ENCODE measurements at places on chromosomes 11 and 22.

GRCh38 chr11:61569701-61570100, 11.2 kb downstream of the SYT7 start:
- DNase-seq: no peak

- peak; percentile 50 for DNase-seq
Observed at GRCh38 chr22:40348025-40348658, 1.8 kb downstream of the ADSL start.

DNA sequence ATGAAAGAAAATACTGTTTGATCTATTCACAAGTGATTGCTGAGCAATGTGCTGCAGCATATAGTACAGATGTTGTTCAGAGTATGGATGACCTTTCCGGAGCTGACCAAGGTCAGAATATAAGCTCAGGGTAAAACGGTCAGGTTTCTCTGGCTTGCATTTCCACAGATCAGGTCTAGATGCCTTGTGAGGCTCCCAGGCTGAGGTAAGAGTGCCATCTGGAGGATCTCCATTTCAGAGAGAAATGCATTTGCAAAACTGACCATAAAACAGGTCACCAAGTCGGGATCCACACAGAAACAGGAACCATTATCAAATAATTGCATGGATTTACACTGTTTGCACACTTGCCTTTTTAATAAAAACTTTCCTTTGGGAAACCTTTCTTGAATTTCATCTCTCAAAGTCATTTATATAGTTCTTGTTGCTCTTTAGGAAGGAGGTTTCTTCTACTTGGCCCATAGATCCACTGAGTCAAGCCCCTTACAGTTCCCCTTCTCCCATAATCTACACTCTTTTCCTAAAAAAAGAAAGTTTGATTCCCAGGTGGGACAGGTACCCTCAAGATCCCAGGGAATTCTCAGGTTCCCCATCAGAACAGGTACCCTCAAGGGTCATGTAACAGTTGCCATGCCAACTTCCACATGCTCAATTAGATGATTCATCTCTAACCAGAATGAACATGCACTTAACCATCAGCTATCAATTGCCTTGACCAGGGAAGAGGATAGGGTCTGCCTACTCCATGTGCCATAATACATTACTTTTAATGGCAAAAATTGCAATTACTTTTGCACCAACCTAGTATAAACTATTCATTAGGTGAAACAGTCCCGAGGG, 25.0 kb upstream of the TMPRSS5 start:
- no peak for DNase-seq

- DNase-seq: peak; percentile 99
Observed at GRCh38 chr11:126211236-126212088, at the start of the genes FAM118B and RPUSD4. Gene FAM118B, plus strand, starts transcription at chr11:126211782. Its CDS starts 23,220 bp downstream, at chr11:126235002. Gene RPUSD4, minus strand, starts transcription at chr11:126211650. Its CDS starts 12 bp downstream, at chr11:126211638.

DNA sequence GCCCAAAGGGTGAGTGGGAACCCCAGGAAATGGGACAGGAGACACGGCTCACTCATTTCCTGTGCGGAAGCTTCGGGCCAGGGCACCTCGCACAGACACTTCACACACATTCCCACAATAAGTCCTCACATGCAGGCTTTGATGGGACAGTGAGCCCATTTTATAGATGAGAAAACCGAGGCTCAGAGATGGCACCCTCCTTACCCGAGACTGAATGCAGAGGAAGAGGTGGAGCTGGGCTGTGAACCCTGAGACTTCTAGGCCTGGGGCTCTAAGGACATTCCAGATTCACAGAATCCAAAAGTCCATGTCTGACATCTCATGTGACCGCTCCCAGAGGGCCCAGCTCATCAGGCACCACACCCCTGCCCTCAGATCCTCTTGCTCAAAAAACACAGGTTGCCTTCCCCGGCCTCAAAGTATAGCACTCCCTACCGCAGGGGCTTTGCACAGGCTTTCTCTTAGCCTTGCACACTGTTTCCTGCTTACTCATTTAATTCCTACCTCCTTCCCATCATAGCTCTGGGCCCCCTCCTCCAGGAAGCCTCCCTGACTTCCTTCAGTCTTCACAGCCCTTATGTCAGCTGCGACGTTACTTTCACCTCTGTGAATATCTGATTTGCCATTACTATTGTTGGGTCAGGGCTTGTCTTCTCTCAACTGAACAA, 57.1 kb upstream of the TCF20 start:
- DNase-seq: no peak

DNA sequence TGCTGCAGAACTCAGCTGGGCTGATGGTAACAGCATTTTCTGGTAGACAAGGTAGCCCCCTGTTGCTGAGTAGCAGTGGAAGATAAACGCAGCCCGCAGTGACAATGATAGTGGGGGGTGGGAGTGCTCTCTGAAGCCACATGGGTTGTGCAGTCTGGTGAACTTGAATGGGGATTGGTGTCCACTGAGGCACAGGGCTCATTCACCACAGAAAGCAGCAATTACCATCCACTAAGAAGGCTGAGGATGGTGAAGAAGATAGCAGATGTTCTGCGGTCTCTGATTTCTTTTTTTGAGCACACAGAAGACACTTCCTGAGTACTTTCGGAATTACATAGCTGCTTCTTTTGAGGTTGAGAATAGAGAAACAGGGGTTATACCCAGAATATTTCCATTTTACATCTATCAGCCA, 150.3 kb downstream of the LRRC4C start:
- DNase-seq: no peak

DNA sequence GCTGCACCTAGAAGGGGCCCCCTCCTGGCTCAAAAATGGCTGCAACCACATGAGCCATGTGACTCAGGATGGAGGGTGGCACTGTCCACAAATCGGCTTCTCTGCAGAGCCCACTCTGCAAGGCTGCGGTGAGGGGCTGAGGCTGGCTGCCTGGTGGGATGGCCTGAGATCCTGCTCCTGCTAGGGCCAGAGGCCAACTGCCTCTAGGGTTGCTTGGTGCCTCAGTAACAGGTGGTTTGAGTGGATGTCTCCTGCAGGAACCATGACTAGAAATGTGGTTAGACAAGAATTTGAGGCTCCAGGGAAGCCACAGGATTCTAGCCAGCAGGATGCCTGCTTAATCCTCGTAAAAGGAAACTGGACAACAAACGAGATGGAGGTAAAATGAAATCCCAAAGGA, 17.1 kb downstream of the PATZ1 start:
- DNase-seq: no peak
